ENCODE measurements at places on chromosomes 11 and 22. TPM values are rescaled to one million over a fixed set of nuclear protein-coding genes. Genes with fewer than 3 reads are reported as not detected.

The TSSK2 gene
- total RNA-seq = not detected

The BCR gene
- total RNA-seq = 55.4 TPM

The GAS2 gene
- total RNA-seq = 2.4 TPM

The MUC6 gene
- not detected for total RNA-seq

The SLC22A8 gene
- not detected for total RNA-seq

The GUCD1 gene
- total RNA-seq = 105 TPM

The ANKK1 gene
- total RNA-seq = 0.19 TPM

The HEPN1 gene
- not detected for total RNA-seq

The CD6 gene
- total RNA-seq = 44.0 TPM

The GAL3ST3 gene
- not detected for total RNA-seq

The SOX6 gene
- not detected for total RNA-seq

The B4GALNT4 gene
- 0.50 TPM for total RNA-seq

The OR56A1 gene
- total RNA-seq = 0.05 TPM

The MRGPRX4 gene
- not detected for total RNA-seq

The CAT gene
- 11.2 TPM for total RNA-seq

The FXYD2 gene
- total RNA-seq = 1.5 TPM

The NEFH gene
- total RNA-seq = 2.3 TPM

The BTBD18 gene
- not detected for total RNA-seq

The PRG3 gene
- not detected for total RNA-seq

The OPCML gene
- total RNA-seq = not detected

The TRPM5 gene
- not detected for total RNA-seq

The TAGLN gene
- total RNA-seq = 4.8 TPM

The SEZ6L gene
- total RNA-seq = not detected

The ZBTB16 gene
- total RNA-seq = 2.7 TPM

The KRTAP5-1 gene
- not detected for total RNA-seq

The TTLL1 gene
- 0.95 TPM for total RNA-seq

The APOL4 gene
- 0.64 TPM for total RNA-seq

The MUC2 gene
- total RNA-seq = not detected

The CDC42EP2 gene
- 1.7 TPM for total RNA-seq

The IFITM10 gene
- total RNA-seq = 2.3 TPM

The MICAL2 gene
- 19.9 TPM for total RNA-seq

The FDX1 gene
- total RNA-seq = 11.1 TPM

The TSKU gene
- not detected for total RNA-seq

The OR5M8 gene
- total RNA-seq = not detected

The GRK3 gene
- total RNA-seq = 3.0 TPM

The KRTAP5-10 gene
- not detected for total RNA-seq

The SLC25A18 gene
- not detected for total RNA-seq

The CCDC90B gene
- total RNA-seq = 32.6 TPM

The CDC42BPG gene
- 1.9 TPM for total RNA-seq

The CD3D gene
- 161 TPM for total RNA-seq

The OR4A47 gene
- total RNA-seq = not detected

The PANX2 gene
- 3.5 TPM for total RNA-seq

The GLYATL1B gene
- not detected for total RNA-seq

The PDE2A gene
- total RNA-seq = 2.5 TPM

The SLC6A5 gene
- not detected for total RNA-seq

The PVALB gene
- not detected for total RNA-seq

The OR52I1 gene
- not detected for total RNA-seq

The SLC22A6 gene
- not detected for total RNA-seq

The IL17REL gene
- not detected for total RNA-seq

The DRD4 gene
- total RNA-seq = 1.3 TPM

The SCN4B gene
- total RNA-seq = not detected

The CHST1 gene
- not detected for total RNA-seq

The KCNC1 gene
- not detected for total RNA-seq

Data from natural killer cell treated with Interleukin-12 subunit alpha and Interleukin-12 subunit beta and Interleukin-15 and Interleukin-18, amount 100 ng/mL, for 72 hours (primary cell).